ENCODE measurements at places on chromosomes 16 and 17.

GRCh38 chr16:27920391-27920891 lies 143.1 kb downstream of the GSG1L start:
- no peak for DNase-seq

DNA sequence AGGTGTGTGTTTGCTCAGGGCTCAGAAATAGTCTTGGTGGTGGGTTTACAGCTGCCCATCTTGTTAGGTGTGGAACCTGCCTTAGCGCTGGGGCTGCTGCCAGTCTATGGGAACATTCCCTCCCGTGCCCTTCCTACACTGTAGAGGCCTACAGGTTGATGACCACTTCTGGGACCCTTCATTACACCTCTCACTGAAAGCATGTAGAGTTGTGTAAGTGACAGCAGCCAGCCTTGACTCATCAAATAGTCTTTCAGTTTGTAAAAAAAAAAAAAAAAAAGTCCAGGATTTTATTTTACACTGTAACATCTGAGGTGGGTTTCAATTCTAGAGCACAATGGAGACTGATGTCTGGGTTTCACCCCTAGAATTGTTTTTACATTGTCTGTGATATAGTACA lies 193.9 kb downstream of the SPECC1 start:
- DNase-seq, result no peak

DNA sequence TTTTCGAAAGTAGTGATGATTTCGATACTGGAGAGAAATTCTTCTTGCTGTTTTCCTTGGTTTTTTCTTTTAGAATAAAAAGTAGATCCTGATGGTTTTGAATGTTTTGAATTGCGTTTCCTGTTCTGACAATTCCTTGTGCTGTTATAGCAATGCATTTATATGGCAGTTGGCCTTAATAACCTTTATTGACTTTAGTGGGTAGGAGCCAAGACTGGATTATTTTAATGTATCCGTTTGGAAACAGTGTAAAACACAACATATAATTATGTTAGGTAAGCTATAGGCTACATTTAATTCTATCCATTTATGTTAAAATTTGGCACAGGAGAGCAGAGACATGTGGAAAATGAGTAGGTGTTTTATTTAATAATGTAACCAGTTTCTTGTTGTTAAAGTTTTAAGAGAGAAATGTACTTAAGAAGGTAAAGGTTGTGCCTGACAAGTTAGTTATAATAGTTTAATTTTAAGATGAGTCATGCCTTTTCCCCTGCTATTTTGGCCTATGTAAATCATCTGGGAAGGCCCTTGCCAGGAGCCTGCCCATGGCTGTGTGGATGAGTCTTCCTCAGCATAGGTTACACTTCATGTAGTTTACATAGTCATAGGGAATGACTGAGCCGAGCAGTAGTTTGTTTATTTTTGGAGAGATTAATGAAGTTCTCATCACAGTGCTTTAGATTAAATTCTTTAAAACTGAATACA lies 189.9 kb downstream of the FTO start:
- no peak for DNase-seq

- DNase-seq, result no peak
These were observed 12.6 kb upstream of the ASGR1 start for GRCh38 chr17:7191571-7192270.

DNA sequence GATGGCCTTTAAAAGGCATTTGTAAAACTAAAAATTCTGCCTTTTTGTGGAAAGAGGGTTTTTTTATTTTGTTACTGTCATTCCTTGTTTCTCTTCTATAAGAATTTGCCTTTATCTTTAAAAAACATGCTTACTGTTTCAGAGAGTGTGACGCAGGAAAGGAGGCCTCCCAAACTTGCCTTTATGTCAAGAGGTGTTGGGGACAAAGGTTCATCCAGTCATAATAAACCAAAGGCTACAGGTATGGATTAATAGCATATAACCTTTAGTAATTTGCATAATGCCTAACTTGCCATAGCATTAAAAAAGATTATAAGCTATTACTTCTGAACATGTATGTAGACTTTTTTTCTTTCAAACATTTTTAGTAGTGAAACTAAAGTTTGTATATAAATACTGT lies 34.2 kb downstream of the CYLD start:
- no peak for DNase-seq

DNA sequence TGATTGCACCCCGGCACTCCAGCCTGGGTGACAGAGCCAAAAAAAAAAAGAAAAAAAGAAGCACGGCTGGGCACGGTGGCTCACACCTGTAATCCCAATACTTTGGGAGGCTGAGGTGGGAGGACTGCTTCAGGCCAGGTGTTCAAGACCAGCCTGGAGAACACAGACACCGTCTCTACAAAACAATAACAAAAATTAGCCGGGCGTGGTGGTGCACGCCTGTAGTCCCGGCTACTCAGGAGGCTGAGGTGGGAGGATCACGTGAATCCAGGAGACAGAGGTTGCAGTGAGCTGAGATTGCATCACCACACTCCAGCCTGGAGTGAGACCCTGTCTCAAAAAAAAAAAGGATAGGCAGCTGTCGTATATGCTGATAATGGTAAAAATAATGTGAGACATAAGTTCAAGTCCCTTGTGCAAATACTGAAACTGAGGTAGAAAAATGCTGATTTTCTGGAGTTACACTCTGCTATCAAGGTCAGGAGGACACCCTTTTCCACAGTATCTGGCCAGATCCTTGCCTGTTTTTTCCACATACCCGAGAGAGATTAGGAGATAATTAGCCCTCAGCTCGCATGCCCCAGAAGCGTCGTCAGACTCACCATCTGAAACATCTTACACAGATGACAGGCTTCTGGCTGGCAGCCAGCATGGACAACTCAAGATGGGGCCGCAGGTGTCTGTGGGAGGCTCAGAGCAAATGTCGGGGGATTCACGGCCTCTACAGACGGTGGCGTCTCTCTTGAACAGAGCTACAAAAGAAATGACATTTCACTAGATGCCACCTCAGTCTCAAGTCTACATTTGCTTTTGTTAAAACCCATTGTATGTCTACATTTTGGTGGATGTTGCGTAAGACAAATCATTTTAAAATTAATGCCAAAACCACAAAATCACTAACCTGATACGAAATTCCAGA lies 36.8 kb downstream of the WDR45B start:
- DNase-seq, result no peak

DNA sequence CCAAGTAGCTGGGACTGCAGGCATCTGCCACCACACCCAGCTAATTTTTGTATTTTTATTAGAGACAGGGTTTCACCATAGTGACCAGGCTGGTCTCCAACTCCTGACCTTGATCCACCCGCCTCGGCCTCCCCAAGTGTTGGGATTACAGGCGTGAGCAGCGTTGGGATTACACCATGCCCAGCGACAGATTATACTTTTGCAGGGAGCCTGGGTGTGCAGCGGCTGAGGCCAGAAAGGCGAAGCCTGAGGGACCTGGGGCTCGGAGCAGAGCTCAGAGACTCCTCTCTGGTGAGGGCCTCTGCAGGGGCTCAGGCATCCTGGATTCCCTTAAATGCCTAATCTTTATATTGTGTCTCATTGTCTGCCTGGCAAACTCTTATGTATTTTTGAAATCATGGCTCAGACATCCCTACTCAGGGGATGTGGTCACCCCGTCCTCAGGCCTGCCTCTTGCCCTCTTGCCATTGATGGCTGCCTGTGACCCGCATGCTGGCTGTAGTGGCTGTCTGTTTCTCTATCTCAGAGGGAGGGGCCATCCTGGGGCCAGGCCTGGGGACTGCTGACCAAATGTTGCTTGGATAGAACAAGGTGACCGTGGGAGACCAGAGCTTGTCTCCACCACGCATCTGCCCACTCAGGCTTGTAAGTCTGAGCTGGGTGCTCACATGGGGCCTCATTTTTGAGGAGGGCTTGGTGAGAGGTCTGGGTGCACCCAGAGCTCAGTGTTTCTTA lies 42.6 kb downstream of the B9D1 start:
- no peak for DNase-seq

GRCh38 chr16:75258807-75259141 lies 7.3 kb upstream of the BCAR1 start:
- DNase-seq, result no peak

DNA sequence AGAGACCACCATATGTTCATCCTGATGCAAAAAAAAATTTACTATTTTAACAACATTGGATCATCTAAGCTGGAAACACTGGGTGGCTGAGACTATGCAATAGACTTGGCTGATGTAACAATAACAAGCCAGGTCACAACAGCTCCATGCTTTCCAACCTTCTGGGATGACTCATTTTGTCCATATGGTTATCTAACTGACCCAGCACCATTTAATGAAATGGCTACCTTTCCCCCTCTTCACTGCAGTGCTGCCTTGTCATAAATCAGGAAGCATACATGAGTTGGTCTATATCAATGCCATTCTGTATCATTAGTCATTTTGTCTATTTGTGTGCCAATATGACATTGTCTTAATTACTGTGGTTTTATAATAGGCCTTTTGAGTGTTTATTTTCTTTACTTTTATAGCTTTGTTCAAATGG lies 217.6 kb upstream of the KCNJ16 start:
- no peak for DNase-seq

- no peak for DNase-seq
These were observed 26.1 kb downstream of the BCL7C start for GRCh38 chr16:30867747-30868146.

DNA sequence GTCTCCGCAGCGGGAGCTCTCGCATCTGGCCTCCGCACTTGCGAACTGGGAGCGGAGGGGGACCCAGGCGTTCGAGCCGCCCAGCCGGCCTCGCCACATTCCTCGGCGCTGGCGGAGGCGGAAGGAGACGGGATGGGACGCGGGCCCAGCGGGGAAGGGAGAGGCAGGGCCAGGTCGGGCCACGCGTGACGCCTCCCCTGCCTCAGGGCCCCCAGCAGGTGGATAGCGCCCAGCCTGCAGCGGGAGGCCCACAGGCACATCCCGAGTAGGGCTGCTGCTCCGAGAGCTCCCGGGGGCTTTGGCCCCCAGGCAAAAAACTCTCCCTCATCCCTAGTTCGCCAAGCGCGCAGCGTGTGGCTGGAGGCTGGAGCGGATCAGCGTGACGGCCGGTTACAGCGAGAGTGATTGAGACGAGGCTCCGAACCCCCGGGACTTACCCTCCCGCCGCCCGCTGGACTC lies 800 bp downstream of the PLEKHH3 start:
- no peak for DNase-seq

- no peak for DNase-seq
These were observed 155.4 kb downstream of the FOXL1 start for GRCh38 chr16:86733546-86734254.

- DNase-seq, result no peak
These were observed 20.1 kb downstream of the WFDC1 start for GRCh38 chr16:84314814-84315213.

- no peak for DNase-seq
These were observed 198.1 kb upstream of the AXIN2 start for GRCh38 chr17:65759532-65759931.

- no peak for DNase-seq
These were observed 143.1 kb upstream of the CACNG5 start for GRCh38 chr17:66691644-66692420.
